Cerebellum (tissue), 4 donors: ENCODE measurements at places on chromosomes 6 and 20. TPM values are rescaled to one million over a fixed set of nuclear protein-coding genes. Genes with fewer than 3 reads are reported as not detected.

DNA sequence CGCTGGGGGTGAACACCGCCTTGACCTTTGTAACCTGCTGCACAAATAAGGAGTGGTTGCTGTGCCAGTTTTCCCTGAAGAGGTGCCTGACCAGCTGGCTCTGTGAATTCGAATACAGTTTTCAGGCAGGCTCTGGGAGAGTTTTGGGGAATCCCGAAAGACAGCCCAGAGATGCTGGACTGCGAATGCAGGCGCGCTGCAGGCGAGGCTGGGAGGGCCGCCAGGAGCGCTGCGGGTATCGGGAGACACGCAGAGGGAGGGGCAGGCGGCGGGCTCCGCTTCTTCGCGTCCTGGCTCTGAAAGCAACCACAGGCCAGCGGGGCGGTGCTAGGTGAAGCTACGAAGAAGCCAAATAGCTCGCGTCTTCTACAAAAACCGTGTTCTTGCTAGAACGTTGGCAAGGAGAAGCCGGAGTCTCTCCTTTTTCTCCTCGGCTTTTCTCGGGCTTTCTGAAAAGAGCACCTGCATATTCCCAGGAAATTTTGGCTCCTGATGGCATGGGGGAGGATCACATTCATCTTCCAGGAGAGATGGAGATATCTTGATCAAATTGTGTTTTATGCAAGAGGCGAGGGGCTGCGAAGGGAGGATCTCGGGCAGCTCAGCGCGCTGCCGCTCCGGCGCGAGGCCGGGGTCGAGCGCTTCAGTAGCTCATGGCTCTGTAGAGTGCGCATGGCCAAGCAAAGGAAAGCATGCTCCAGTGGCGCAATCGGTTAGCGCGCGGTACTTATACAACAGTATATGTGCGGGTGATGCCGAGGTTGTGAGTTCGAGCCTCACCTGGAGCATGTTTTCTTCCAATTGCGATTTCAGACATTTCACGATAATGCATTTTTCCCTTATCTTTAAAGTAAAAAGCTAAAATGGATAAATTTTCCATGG, 158.1 kb upstream of the ZNF184 start:
- DNase-seq, result peak; percentile 60

DNA sequence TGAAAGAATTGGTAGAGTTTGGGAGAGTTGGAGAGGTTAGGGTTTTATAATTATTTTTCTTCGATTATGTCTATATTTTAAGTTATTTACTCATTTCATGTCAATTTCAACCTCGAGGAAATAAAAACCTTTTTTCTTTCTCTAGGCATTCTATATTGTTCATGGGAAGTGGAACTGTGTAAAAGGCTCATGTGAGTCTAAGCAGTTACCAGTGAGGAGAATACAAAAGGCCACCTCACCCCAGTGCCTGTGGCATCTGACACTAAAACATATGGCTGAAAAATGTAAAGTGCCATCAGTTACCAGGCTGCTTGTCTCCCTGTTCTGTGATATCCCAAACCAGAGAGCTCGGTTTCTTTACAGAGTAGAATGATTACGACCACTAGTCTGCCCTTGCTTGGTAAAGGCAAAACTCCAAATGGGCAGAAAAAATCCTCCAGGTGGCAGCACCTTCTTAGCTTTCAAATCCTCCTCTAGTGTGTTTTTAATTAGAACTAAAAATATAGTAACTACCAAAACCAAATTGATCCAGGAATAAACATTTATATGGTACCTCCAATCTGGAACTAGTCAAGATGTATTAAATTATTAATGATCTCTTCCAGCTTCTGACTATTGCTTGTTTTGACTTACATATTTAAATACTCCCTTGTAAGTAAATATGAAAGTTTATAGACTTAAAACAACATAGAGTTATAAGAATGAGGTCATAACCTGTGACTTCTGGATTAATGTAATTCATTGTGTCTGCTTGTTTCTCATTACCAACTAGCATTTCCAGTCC, 122.6 kb upstream of the MCHR2 start:
- DNase-seq, result peak; percentile 19

GRCh38 chr20:34058831-34059230, 53.2 kb downstream of the EIF2S2 start:
- no peak for DNase-seq

DNA sequence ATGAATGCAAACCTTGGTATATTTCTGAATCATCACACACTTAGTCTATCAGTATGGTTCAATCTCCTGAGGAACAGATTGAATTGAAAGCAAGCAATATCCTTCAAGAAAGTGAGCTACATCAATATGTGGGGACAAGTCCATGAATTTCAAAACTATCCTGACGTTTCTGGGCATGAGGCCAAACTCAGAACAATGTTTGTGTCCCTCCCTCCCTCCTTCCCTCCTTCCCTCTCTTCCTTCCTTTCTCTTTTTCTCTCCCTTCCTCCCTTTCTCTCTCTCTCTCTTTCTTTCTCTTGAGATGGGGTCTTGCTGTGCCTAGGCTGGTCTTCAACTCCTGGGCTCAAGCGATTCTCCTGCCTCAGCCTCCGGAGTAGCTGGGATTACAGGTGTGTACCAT, 27.9 kb upstream of the SYNCRIP start:
- DNase-seq, result no peak

The GJA10 gene
- not detected for total RNA-seq

The ENPP1 gene
- 1.6 TPM for total RNA-seq

The PCMTD2 gene
- total RNA-seq, result 93.7 TPM

The NFS1 gene
- total RNA-seq, result 27.2 TPM

The RHAG gene
- total RNA-seq, result 0.64 TPM

The PRSS35 gene
- 2.4 TPM for total RNA-seq

The EEF1A2 gene
- total RNA-seq, result 78.4 TPM

The ADGRF1 gene
- total RNA-seq, result under 0.01 TPM

The DNAH8 gene
- 0.09 TPM for total RNA-seq
